ENCODE measurements at places on chromosomes 12 and 14.

- no peak for DNase-seq
Observed at GRCh38 chr14:33848706-33849454, 102.0 kb downstream of the EGLN3 start.

DNA sequence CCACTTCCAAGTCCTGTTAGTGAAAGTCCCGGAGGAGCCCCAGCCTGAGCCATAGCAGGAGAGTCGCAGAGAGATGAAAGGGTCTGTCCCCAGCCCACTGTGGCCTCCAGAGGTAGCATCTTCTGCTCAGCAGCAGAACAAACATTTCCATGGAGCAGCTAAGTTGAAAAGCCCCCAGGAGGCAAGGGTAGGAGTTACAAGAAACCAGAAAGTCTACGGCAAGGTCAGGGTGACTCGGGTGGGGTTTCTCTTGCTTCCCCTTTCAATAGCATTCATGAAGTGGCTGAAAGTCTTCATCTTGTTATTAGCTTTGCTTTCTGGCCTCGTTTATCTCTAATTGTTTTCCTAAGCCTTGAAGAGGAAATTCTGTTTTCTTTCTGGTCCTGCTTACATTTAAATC, 151.2 kb upstream of the DIO3 start:
- DNase-seq: no peak

DNA sequence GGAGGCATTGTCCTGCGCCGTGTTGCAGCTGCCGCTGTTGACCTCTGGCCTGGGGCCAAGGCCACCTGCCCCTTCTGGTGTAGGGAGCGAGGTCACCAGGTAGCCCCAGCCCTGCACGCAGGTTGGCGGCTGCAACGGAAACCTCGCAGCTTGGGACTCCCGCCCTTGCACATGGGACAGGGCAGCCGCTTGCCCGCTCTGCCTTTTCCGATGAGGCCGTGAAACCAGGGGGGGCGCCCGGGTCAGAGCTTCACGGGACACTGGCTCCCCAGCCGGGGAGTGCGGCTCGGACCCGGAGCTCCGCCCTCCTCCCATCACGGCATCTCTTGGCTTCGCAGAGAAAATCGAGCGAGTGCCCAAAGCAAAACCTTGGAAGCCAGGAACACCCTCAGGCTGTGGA, 25.4 kb downstream of the DNAH10 start:
- DNase-seq: no peak

DNA sequence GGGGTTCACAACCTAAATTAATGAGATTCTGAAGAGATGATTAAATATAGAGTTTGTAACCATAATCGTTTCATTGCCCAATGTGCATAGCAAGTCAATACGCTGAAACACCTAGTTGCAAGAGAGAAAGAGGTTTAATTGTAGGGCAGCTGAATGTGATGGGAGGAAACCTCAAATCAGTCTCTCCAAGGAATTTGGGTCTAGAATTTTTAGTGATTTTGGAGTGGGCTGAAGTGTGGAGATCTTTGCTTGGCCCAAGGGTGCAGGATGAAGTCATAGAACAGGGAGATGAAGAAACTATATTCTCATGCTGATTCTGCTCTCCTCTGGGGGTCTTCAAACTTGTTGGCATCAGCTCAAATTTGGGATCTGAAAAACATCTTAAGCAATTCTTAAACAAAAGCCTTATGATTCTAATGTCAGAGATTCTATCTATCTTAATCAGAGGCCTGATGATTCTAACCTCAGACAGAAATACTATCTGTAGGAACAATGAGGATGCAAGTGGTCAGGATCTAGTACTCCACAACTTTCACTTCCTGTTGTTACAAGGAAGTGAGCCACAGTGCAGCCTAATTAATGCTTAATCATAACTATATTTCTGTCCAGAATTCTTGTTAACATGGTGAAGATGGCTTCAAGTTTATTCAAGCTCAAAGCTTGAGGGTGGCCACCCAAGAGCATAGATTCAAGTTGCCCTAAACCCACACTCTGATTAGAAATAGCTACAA, 80.2 kb upstream of the FUT8 start:
- no peak for DNase-seq

GRCh38 chr12:57836442-57837375, 9.8 kb downstream of the CTDSP2 start:
- DNase-seq: peak; percentile 60

GRCh38 chr12:107441665-107442300, 243.8 kb upstream of the PWP1 start:
- DNase-seq: peak; percentile 29

All from CD8-positive, alpha-beta T cell (primary cell).